Chondrocyte (in vitro differentiated cells): ENCODE measurements at places on chromosomes 11 and 22. TPM values are rescaled to one million over a fixed set of nuclear protein-coding genes. Genes with fewer than 3 reads are reported as not detected.

DNA sequence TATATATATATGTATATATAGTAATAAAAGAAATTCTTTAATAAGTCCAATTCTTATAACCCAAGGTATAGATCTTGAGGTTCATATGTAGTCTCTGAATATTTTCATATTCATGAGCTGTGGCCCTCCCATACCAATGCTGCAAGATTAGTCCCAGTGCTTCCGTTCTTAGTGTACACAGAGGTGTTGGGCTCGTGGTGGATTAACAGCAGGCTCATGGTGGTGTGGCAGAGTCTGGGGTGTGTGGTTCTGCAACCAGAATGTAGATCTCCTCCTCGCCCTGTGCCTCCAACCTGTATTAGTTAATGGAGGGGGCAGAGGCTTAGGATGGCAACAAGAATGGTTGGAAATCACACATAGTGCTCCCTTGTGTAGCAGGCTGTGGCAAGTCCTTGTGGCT, 16.8 kb downstream of the PRDM10 start:
- no peak overlapping the region for H3K27ac ChIP-seq
- DNase-seq, result no peak
- no peaks in the 10 kb centered on the region for H3K4me1 ChIP-seq
- no peaks in the 10 kb centered on the region for H3K36me3 ChIP-seq
- H3K4me3 ChIP-seq, result no peak overlapping the region

- no peaks in the 10 kb centered on the region for H3K36me3 ChIP-seq
- no peak overlapping the region for H3K27ac ChIP-seq
- H3K4me1 ChIP-seq, result peaks cover 4% of the 10 kb centered on the region
- H3K27me3 ChIP-seq, result no peaks in the 10 kb centered on the region
Observed at GRCh38 chr11:22957786-22958185, 97.5 kb upstream of the CCDC179 start.

DNA sequence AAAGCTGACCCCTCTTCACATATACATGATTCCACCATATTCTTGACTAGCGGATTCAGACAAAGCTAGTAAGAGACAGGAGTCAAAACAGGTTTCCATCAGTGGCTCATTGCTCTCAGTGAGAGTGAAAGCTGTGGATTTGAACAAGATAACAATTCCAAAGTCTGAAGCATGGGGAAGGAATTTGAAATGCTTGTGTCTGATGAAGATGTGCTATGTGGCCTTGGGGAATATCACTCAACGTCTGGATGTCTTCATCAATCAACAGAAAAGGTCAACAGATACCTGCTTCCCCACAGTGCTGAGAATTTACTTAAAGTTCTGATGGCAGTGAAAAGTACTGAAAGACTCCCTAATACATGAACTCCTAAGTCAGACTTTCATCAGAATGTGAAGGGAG, 46.9 kb upstream of the SESN3 start:
- DNase-seq, result no peak
- H3K27ac ChIP-seq, result no peak overlapping the region
- H3K36me3 ChIP-seq, result no peaks in the 10 kb centered on the region
- H3K27me3 ChIP-seq, result no peaks in the 10 kb centered on the region

- DNase-seq, result no peak
- no peaks in the 10 kb centered on the region for H3K4me1 ChIP-seq
Observed at GRCh38 chr11:1051356-1052132, 15.0 kb upstream of the MUC6 start.

GRCh38 chr11:91124363-91124762, 901.5 kb upstream of the CHORDC1 start:
- no peaks in the 10 kb centered on the region for H3K36me3 ChIP-seq
- H3K4me1 ChIP-seq, result no peaks in the 10 kb centered on the region
- H3K4me3 ChIP-seq, result no peak overlapping the region
- DNase-seq, result no peak
- no peak overlapping the region for H3K27ac ChIP-seq

DNA sequence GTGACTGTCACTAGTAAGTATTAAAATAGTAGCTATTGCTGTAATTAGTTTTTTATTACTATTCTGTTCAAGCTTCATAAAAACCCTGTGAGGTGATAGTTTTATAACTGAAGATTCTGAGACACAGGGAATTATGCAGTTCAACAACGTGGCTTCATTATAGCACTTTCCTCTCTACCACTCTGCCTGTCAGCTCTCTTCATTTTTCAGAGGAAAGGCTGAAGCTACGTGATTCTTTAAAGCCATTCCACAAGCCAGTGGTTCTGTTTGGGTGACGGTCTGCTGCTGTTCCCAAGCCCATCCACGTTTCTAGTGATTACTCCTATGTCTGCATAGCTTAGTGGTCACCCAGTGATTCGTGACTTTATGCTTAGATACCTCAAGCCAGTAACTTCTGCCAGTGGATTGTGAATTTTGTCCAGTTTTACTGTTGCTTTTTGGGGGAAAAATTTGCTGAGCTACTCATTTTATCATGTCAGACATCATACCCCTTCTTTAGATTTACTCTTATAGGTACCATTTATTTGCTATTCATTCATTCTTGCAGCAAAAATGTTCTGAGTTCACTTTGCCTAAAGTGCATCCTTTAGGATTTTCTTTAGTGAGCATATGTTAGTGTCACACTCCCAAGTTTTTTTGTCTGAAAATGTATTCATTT, 59.8 kb downstream of the UVRAG start:
- no peak overlapping the region for H3K27ac ChIP-seq
- no peak overlapping the region for H3K4me3 ChIP-seq
- no peak for DNase-seq
- H3K36me3 ChIP-seq, result peaks cover 5% of the 10 kb centered on the region
- H3K4me1 ChIP-seq, result peaks cover 7% of the 10 kb centered on the region
- no peaks in the 10 kb centered on the region for H3K27me3 ChIP-seq

GRCh38 chr11:69196783-69197169, 41.0 kb downstream of the SMIM38 start:
- peaks cover 6% of the 10 kb centered on the region for H3K36me3 ChIP-seq
- peaks cover 19% of the 10 kb centered on the region for H3K27me3 ChIP-seq
- no peak for DNase-seq
- no peak overlapping the region for H3K4me3 ChIP-seq

DNA sequence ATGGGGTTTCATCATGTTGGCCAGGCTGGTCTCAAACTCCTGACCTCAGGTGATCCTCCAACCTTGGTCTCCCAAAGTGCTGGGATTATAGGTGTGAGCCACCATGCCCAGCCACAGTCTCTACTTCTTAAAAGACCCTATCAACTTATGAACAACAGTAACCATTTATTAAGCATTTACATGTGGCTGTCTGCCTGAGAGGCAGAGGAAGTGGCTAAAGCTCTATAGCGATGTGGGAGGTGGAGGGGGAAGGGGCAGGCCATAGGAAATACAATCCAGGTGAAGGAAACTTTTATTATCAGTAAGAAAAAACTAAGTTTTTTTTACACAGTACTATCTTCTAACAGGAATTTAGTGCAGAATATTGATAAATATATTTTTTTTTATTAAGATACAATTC, 87.8 kb upstream of the PHOX2A start:
- no peak for DNase-seq
- peaks cover 8% of the 10 kb centered on the region for H3K4me1 ChIP-seq

Gene P2RX3
- total RNA-seq, result not detected in 3 replicates

Gene DEPDC7
- total RNA-seq, result 4.1 to 5.0 TPM (median 4.7 TPM) in 3 replicates
